Activated gamma-delta T cell (primary cell): ENCODE measurements at places on chromosomes 1 and 21.

DNA sequence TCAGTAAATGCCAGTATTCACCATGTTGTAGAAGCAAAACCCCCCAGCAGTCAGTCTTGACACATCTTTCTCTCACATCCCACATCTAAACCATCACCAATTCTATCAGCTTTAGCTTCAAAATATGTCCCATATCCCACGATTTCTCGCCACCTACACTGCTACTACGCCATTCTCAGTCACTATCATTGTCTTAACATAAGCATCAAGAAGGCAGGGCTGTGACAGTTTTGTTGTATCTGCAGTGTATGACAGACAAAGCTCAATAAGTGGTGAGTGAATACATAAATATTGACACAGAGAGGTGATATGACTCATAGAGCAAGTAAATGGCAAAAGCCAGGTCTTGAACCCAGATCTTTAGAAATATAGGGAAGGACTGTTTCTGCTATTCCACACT, 59.9 kb downstream of the JAK1 start:
- no peak for DNase-seq

DNA sequence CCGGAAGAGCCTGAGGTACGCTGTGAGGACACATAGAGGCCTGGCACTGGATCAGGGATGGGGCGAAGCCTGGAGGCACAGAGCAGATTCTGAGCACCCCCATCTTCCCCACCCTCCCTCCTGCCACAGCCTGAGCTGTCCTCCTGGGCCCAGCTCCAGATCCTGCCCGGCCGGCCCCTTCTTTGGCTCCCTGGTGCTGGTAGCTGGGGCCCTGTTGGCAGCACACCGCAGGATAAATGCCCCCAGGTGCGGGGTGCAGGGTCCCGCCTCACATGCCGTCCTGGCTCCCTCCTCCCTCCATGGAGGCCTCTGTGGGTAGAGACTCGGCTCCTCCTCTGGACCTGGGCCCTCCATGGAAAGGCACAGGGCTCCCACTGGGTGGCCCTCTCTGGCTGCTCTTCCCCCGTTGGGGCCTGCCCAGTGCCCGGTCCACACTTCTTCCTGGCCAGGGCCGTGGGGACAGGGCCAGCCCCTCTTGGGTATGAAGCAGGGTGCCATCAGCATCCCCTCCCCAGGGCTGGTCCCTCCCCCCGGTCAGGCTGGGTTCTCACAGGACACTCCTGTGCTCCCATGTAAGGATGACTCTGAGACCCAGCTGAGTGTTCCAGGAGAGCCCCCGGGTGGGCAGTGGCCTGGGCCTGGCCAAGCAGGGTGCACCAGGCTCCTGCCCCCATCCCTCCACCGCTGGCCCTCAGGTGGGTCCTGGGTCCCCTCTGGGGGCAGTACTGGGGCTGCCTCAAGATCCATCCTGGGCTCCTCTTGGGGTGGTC, 1.1 kb upstream of the OBSCN start:
- DNase-seq = no peak

GRCh38 chr1:30847358-30847972, 61.1 kb downstream of the SDC3 start:
- DNase-seq = no peak

DNA sequence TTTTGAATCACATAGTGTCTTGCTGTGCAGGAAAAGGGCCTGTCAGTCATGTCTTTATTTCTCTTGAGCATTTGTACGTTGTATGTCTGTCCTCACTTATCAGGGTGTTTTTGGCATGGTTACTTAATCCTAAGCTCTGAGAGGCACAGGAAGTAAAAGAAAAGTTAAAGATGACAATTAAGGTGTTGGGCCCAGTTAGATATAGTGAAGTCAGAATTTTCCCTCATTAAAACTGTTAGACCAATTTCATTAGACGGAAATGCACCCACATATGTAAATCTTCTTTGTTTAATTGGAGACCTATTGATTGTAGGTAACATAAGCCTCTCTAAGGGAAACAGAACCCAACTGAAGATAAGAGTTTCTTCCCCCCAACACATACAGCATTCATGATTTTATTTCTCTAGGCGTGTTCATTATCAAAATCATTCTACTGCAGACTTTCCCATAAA, 21.9 kb downstream of the NFIA start:
- no peak for DNase-seq

DNA sequence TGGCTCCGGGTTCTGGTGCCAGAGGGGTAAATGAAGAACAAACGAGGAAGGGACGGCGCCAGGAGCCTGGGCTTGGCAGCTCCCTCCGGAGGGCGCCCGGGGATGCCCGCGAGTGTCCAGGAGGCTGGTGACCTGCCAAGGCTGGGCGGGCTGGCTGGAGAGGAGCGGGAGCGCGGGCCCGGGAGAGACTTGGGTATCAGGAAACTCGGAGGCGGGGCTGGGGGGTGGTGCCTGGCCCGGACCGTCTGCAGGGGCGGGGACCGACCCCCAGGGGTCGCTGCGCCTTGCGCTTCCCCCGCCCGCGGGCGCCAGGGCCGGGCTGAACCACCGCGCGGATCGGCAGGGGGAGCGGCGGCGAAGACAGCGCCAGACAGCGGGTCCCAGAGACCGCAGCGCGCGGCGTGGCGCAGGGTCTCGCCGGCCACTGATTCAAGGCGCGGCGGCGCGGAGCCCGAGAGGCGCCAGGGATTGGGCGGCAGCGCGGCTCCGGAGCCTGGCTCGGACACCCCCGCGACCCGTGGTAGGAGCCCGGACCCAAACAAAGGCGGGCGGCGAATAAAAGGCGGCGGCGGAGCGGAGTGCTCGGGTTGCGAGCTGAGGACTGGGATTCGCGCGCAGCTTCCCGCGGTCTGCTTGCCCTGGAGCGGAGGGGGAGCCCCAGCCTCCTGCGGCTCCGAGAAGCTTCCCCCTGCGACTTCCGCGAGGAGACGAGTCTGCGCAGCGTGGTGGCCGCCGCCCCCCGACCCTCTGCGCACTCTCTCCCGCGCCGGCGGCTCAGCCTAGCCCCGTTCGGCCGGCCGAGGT, at the start of gene DISP3:
TSS of gene DISP3 (plus strand) at position 585 of the 804 bp plus-strand sequence. CDS start 21,838 bp downstream, outside the sequence.
- DNase-seq = peak; percentile 41

- no peak for DNase-seq
These were observed 62.4 kb upstream of the STUM start for GRCh38 chr1:226486161-226486560.

DNA sequence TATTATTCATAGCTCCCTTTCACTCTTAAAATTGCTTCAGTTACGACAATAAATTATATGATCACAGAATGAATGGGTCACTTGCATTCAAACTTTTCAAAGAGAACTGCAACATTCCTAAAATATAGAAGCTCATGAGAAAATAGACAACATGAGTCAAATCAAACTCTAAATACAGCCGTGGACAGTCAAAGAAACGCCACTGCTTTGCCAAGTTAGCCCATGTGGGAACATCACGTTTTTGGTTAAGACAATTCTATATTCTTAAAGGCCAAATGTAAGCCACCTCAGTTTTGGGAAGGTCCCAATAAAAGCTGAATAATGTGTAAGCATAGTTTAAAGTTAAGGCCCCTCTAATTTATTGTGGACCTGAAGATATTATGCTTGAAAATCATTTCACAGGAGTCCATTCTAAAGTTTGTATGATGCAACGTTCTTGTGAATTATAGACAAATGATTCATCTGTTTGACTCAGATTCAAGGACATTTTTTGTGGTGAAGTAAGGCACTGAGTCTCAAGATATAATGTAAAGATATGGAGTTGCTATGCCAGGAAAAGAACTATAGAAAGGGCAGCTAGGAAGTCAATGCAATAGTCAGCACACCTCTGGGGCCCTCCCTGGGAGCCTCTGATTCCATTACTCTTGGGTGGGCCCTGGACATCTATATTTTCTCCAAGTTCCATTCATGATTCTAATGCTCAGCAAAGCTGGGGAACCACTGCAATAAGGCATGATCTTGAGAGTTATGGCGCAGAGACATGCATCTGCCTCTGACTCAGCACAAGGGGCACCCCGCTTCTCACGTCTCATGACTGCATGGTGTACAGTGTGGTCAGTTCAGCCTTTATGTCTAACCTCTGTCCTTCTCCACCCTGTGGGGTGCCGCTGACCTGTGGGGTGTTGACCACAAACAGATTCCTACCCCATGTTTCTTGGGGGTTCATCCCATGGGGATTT, 33.9 kb downstream of the ETS2 start:
- no peak for DNase-seq

DNA sequence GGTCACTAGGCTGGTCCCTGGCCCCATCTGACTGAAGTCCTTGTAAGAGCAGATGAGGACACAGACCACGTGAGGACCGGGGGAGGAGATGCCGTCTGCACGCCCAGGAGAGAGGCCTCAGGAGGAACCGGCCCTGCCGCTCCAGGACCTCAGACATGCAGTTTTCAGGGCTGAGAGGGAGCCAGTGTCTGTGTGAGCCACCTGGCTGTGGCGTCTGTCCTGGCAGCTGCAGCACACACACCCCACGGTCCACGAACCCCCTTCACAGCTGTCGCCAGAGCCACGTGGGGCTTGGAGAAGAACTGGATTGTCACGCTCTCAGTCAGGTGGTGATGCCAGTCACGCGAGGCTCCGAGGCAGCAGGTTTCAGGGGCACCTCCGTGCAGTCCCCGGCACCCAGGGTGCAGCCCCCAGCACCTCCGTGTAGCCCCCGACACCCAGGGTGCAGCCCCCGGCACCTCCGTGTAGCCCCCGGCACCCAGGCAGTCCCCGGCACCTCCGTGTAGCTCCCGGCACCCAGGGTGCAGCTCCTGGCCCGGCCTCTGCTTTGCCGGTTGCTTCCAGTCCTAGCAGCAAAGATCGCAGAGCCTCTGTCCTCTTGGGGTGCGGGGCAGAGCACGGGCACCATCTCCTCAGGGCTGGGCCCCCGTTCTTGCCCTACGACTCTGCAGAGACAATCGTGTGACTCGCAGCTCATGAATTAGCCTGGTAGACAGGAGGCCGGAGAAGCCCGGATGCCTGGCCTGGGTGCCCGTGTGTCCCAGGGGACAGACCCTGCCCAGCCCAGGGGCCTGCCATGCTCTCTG, 19.0 kb upstream of the SUMO3 start:
- no peak for DNase-seq

- no peak for DNase-seq
These were observed 80.3 kb upstream of the DPH5 start for GRCh38 chr1:101105877-101106276.

GRCh38 chr1:22163137-22163536, 20.2 kb upstream of the WNT4 start:
- DNase-seq = no peak

DNA sequence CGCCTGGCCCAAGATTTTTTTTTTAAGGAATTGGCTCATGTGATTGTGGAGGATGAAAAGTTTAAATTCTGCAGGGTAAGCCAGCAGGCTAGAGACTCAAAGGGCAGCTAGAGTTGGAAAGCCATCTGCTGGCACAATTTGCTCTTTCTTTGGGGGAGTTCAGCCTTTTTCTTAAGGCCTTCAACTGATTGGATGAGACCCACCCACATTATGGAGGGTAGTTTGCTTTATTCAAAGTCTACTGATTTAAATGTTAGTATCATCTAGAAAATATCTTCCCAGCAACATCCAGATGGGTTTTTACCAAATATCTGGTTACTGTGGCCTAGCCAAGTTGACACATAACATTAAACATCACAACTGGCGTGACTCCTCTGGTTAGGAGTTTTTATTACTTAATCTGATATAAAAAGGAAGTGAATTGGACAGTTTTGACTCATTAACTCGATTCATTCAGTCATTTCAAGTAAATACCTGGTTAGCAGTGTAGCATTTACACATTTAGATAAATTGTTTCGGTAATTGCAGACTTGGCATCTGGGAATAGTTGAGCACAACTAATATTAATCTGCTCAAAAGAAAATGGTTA, 12.4 kb downstream of the HOOK1 start:
- no peak for DNase-seq

DNA sequence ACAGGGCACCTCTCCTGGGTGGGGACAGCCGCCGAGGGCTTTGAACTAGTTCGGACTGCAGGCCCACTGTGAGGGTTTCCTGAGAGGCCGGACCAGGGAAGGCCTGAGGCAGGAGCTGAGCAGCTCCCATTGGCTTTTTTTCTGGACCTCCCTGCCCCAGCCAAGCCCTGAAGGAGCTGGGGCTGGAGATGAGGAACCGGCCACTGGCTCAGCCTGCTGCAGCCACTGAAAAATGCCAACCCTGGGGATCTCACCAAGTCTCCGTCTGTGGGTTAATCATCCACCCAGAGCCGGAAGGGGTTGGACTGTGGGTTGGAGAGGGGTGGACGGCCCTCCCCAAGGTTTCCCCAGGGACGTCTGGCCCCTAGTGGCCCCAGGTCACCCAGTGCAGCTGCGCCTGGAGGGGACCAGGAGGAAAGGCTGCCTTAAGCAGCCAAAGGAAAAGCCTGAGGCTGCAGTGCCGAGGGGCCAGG, 2.5 kb downstream of the VWA1 start:
- DNase-seq = no peak

GRCh38 chr1:2232916-2233438, 4.9 kb downstream of the SKI start:
- DNase-seq = no peak

- DNase-seq = no peak
These were observed 23.2 kb downstream of the CDC42 start for GRCh38 chr1:22075718-22076117.

- no peak for DNase-seq
These were observed 513.8 kb upstream of the ZP4 start for GRCh38 chr1:238404481-238404880.

DNA sequence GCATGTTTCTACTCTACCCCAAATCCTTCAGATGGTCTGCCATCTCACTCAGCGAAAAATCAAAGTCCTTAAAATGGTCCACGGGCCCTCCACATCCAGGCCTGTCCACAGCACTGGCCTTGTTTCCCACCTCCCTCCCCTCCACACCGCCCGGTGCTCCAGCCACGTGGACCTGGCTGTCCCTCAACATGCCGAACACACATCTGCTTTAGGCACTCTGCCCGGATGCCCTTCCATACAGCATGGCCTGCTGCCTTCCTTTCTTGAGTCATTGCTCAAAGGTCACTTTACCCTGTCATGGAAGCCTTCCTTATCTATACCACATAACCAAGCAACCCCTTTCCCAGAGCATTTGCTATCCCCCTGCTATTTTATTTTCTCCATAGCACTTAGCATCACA, 143.0 kb downstream of the DNM3 start:
- DNase-seq = no peak

GRCh38 chr1:150234309-150234565, 1.7 kb downstream of the ANP32E start:
- DNase-seq = no peak

DNA sequence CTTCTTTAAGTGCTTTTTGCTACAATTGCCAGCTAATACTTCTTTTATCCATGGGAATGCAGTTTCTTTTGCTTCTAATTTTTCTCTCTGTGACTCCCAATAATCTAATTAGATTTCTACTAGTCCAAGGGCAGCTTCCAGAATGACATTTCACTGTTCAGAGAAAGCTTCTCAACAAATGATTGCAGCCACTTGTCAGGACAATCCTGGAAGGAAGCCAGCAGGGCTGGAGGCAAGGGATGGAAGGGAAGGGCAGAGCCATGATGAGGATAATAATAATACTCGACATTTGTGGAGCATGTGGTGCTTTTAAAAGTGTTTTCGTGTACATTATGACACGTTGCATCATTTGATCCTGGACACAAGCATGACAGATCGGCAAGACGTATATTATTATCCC, 19.4 kb downstream of the F11R start:
- DNase-seq = no peak
